ENCODE measurements at places on chromosomes 13 and 19.

DNA sequence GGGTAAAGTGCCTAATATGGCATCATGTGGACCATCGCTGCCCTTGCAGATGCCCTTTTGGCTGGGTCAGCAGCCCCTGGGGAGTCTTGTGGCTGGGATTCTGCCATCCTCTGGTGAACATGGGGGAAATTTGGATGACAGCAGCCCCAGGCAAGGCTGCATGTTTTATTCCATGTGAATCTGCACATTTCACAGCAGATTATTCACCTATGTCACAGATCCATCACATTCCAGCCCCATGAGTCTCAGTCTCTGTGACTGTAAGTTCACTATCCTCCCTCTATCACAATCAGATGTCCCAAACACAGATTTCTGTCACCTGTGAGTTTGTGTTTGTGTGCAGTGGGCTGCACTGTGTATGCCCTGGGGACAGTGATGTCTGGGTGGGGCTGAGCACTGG is 36.8 kb upstream of the PSG9 start:
- no peak for DNase-seq

DNA sequence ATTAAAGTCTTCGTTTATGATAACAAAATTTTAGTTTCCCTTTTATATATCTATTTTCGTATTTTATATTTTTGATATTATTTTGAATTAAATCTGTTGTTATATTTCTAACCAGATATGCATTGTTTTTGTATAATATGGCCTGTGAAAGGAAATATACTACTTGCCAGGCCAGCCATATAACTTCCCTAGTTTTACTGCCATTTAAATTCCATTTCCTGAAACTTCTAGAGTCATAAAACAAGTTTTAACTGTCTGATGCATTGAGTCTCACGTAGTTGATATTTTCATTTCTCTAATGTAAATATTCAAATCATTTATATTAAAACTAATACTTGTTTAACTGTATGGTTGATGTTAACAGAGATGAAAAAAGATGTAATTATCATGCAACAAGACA is 13.5 kb downstream of the ESD start:
- DNase-seq: no peak

DNA sequence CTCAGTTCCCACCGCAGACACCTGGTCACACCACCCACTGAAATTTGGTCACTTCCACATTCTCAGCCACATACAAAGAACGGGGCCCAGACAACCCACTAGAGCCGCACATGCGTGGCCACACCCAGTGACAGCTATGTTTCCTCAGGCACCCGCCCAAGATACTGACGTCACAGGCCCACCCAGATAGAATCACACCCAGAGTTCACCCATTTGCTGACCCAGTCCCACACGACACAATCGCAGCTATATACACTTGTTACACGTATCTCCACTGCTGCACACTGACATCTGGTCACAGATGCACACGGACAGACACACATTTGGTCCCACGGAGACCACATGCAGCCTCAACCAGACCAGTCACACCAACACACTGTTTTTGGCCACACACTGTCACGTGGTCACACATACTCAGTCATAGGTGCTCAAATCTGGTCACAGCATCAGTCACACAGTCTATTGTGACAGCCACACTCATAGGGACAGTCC is 2.9 kb downstream of the NUMBL start:
- no peak for DNase-seq

- DNase-seq: no peak
Observed at GRCh38 chr13:106696140-106696539, 128.2 kb upstream of the ARGLU1 start.

- no peak for DNase-seq
Observed at GRCh38 chr13:29572575-29572974, 22.9 kb downstream of the SLC7A1 start.
